ENCODE measurements at places on chromosomes 7 and 10.

GRCh38 chr7:47568547-47568946 is 13.4 kb downstream of the TNS3 start:
- DNase-seq = no peak

DNA sequence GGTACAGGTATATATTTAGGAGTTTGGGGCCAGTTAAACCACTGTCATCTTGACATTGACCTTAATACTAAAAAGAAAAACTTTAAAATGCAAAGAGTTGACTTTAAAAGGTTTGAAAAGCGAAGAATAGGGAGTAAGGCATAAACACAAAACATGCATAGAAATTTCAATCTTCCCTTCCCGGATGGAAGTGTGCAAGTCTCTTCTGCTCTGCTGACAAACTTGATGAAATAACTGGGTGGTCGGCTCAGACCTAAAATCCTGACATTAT is 3.4 kb upstream of the SPAG6 start:
- DNase-seq = no peak

DNA sequence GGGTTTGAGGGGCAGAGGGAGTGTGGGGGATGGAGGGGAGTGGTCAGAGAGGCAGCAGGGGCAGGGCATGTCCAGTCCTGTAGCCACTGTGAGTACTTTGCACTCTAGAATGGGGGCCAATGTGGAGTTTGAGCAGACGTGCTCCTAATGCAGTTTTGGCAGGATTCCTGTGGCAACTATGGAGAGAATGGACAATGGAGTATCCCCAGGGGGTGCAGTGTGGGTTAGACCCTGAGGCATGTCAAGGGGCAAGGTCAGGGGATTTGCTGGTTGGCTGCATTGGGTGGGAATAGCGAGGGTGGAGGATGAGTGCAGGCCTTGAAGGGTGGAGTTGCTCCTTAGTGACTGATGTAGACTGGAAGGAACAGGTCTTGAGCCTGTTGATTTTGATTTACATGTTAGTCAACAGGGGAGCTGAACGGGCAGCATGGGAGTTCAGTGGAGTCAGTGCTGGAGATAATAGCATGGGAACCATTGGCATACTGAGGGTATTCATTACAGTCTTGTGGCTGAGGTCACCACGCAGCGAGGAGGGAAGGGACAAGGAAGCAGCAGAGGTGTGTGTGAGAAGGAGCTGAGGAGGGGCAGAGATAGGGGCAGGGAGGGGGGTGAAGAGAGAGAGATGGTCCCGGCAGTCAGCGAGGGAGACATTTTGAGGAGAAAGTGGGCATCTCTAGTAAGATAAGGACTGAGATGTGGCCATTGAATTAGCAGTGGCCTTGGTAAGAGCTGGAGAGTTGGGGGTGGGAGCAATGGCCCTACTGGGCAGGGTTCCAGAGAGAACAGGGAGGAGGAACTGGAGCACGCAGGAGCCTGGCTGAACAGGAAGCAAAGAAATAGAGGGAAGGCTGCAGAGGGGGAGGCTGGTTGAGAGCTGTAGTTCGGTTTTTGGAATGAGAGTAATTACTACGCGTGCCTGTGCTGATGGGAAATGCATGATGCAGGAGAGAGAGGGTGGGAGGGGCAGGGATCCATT is 112.7 kb downstream of the CCNY start:
- DNase-seq = no peak

- DNase-seq = no peak
Observed at GRCh38 chr10:126270111-126270510, 118.2 kb downstream of the ADAM12 start.

DNA sequence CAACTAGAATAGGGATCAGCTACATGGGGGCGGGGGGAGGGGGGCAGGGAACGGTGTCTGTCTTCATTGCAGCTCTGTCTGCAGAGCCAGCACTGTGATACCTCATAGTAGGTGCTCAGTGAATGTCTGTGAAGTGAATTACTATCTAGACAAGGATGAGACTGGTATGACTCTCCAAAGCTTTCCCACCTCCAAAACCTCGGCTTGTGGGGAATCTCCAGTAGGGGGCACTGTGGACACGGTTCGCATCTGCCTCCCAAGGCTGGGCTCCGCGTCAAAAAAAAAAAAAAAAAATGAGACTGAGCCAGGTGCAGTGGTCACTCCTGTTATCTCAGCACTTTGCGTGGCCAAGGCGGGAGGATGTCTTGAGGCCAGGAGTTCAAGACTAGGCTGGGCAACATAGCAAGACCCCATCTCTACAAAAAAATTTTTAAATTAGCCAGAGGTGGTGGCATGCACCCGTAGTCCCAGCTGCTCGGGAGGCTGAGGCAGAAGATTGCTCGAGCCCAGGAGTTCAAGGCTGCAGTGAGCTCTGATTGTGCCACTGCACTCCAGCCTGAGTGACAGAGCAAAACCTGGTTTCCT is 9.6 kb downstream of the TRIM56 start:
- DNase-seq = peak; percentile 63

DNA sequence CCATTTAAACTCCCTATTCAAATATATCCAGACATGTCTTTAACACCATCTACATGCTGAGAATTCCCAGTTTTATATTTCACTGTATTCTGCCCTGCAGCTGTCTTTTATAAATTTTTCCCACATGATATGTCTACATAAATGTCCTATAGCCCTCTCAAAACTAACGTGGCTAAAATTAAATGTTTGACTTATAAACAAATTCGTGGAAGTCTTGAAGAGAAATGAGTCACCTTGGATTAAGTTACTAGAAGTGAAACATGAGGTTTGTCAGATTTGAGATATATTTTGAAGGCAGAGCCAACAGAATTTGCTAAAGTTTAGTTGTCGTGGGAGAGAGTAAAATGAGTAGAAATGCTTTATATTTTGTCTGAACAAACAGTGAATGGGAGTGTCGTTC is 386.9 kb upstream of the CNTNAP2 start:
- peak; percentile 6 for DNase-seq

DNA sequence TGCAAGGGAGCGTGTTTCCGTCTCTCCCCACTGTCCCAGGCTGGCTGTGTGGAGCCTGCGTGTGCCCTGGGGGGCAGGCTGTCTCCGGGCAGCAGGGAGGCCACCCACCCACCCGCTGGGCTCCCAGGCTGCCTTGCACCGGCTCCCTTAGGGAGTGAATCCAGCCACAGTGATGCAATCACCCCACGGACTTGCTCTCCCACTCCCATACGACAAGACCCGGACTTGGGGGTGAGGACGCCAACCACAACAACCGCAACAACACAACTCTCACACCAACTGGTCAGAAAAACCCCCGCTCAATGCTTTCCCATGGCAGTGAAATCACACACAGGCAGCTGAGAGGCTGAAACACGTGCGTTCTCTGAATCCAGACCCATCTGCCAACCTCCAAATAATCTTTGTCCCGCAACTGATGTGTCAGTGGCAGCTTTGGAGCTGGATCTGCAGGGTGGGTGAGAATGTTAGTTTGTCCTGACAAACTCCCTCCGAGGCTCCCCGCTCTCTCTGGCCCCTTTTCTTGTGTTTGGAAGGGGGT is 62.7 kb upstream of the DDC start:
- no peak for DNase-seq

DNA sequence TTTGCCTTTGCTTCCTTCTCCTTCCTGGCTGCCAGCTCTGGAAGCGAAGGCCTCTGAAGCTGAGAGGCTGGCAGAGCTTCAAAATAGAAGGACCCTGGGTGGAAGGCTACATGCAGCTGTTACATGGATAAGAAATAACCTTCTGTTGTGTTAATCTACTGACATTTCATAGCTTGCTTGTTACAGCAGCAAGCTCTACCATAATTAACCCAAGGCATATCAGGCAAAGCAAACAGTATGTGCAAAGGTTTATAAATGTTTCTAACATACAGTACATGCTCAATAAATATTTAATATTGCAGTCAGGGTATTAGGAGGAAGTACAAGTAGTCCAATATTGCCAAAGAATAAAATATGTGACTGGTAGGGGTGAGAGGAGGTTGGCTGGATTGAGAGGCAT is 55.6 kb upstream of the MKLN1 start:
- no peak for DNase-seq

DNA sequence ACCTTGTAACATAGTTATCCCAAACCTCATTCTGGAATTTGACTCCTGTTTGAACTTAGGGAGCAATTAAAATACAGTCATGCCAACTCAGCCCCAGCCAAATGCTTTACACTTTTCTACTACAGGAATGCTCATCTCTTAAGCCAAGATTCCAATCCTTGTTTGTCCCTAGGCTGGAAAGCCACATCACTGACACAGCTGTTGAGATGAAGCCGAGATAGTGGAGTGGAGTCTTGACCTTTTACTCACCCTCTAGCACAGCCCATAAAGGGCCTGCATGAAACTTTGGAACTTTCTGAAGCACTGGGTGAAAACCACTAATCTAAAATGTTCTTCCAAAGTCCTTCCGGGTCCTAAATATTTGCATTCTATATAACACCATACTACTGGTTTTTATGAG is 247.3 kb downstream of the ETV1 start:
- peak; percentile 18 for DNase-seq

DNA sequence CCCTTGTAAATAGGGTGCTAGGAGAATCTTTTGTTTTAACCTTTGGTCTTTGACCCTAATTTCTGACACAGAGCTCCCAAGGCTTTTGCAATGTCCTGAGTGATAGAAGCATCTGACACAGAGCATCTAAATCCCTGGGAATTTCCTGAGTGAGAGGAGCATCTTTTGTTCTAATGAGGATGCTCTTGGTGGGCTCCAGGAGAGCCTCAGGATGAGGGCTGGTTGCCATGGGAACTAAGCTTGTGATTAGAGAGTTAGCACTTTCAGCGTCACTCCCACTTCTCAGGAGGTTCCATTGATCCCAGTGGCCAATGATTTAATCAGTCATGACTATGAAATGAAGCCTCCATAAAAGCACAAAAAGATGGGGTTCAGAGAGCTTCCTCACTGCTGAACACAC is 264.8 kb downstream of the KIF20B start:
- no peak for DNase-seq

DNA sequence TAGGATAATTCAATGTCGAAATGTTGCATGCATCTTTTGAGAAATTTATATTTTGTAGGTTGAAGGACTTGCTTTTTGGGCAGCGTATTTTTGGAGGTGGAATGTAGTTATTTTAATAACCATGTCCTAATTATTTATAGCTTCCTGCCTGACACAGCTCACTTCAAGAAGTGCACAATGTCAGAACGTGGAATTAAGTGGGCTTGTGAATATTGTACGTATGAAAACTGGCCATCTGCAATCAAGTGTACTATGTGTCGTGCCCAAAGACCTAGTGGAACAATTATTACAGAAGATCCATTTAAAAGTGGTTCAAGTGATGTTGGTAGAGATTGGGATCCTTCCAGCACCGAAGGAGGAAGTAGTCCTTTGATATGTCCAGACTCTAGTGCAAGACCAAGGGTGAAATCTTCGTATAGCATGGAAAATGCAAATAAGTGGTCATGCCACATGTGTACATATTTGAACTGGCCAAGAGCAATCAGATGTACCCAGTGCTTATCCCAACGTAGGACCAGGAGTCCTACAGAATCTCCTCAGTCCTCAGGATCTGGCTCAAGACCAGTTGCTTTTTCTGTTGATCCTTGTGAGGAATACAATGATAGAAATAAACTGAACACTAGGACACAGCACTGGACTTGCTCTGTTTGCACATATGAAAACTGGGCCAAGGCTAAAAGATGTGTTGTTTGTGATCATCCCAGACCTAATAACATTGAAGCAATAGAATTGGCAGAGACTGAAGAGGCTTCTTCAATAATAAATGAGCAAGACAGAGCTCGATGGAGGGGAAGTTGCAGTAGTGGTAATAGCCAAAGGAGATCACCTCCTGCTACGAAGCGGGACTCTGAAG is 620 bp downstream of the ZRANB1 start:
- no peak for DNase-seq

- DNase-seq = no peak
Observed at GRCh38 chr10:121845044-121845784, 82.6 kb downstream of the ATE1 start.

DNA sequence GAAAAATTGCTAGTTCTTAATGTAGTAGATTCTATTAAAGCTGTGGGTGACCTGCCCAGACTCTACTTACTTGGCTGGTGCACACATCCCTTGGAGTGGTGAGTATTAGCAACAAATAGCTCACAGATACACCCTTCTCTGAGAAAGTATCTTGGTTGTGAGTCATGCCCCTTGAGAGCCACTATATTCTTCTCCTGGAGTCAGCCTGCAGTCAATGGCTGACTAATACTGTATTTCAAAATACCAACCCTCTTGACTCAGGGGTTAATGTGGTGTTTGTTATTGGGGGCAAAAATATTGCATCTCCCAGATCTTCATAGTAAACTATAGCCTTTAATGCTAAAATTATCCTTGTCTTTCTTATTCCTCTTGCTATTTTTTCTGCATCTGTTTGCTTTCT is 354.9 kb downstream of the BMPER start:
- no peak for DNase-seq

DNA sequence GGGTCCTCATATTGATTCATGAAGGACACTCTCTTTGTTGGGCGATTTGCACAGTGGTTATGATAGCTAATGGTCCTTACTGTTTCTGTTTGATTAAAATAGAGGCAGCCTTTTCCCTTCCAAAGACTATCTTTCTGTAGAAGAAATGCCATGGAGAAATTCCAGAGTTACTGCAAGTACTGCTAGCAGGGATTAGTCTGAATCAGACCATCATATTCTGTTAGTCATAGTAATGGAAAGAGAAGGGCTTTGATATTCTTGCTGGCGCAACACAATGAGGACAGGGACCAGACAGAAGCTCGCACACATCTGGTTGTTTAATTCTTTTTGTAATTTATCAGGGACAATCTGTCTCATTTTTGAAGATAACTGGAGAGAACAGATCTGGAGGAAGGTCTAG is 304.5 kb upstream of the FZD8 start:
- DNase-seq = no peak

- DNase-seq = no peak
Observed at GRCh38 chr7:29281782-29282541, 87.4 kb downstream of the CHN2 start.

DNA sequence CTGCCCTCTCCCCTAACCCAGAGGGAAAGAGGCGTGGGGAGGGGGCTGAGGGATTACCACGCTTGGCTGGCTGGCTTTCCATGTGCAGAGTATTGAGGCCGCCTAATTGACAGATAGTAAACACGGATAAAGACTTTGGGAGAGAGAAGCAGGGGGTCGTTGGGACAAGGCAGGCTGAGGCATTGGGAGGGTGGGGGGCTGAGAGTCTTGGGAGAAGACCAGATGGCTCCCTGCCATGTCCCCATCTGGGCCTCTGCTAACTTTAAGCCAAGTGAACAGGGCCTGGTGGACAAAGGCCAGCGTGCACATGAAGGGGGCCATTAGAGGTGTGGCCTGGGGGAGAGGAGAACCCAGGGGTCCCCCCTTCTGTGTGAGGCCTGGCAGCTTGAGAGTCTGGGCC is 55.4 kb upstream of the MXI1 start:
- DNase-seq = peak; percentile 92

All from eye (tissue), 1 donor.